ENCODE measurements at places on chromosomes 11 and 22. TPM values are rescaled to one million over a fixed set of nuclear protein-coding genes. Genes with fewer than 3 reads are reported as not detected.

Gene HTR3A
- polyA plus RNA-seq = 11.3 TPM

Gene TCN1
- not detected for polyA plus RNA-seq

Gene GPR83
- polyA plus RNA-seq = 0.20 TPM

Gene TNNI2
- 8.0 TPM for polyA plus RNA-seq

Gene TMEM191C
- polyA plus RNA-seq = 1.3 TPM

Gene PEX16
- 73.5 TPM for polyA plus RNA-seq

Gene DDTL
- polyA plus RNA-seq = 1.7 TPM

Gene CADM1
- polyA plus RNA-seq = 2.0 TPM

Gene DRD2
- not detected for polyA plus RNA-seq

Measured in IgD-negative memory B cell (primary cell).